ENCODE measurements at places on chromosomes 7 and 10.

DNA sequence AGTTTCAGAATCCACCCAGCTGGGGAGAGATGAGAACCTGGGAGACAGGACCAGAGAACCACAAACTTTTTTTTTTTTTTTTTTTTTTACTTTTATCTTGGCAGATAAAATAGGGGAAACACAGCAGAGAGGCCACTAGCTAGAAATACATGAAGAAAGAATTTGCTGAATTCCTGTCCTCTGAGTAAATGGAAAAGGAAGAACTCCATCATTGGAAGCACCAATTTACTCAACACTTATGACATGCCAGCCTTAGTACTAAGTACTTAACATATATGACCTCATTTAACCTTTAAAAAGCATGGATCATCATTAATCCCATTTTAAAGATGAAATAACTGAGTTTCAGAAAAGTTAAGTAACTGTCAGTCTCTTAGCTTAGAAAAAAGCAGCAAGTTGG is 343.0 kb upstream of the NPSR1 start:
- DNase-seq, result no peak

DNA sequence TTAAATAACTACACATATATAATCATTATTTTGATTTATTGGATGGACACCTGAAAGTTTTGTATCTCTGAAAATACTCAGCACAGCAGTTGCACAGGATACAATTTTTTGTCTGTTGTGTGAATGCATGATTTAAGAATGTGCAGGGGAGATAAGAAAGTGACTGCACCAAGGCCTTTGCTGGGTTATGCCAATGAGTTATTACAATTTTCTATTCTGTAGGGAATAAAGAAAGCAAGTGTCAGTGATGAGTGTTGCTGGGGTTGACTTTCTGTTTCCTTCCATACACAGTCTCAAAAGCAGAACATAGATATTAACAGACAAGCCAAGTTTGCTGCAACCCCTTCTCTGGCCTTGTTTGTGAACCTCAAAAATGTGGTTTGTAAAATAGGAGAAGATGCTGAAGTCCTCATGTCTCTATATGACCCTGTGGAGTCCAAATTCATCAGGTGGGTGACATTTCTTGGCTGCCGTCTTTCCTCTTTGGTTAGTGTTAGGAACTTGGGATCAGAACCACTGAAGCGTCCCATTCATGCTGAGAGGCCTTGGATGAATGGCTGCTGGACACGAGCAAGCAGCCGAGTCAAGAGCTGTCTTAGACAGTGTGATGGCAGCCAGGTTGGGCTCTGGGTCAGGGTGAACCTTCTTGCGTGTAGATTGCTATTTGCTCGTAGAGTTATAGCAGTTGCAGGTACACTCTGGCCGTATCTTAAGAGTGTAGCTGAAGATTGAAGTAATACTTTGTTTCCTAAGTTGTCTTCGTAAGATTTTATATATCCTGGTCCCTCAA is 92.8 kb downstream of the DOCK1 start:
- DNase-seq, result no peak

DNA sequence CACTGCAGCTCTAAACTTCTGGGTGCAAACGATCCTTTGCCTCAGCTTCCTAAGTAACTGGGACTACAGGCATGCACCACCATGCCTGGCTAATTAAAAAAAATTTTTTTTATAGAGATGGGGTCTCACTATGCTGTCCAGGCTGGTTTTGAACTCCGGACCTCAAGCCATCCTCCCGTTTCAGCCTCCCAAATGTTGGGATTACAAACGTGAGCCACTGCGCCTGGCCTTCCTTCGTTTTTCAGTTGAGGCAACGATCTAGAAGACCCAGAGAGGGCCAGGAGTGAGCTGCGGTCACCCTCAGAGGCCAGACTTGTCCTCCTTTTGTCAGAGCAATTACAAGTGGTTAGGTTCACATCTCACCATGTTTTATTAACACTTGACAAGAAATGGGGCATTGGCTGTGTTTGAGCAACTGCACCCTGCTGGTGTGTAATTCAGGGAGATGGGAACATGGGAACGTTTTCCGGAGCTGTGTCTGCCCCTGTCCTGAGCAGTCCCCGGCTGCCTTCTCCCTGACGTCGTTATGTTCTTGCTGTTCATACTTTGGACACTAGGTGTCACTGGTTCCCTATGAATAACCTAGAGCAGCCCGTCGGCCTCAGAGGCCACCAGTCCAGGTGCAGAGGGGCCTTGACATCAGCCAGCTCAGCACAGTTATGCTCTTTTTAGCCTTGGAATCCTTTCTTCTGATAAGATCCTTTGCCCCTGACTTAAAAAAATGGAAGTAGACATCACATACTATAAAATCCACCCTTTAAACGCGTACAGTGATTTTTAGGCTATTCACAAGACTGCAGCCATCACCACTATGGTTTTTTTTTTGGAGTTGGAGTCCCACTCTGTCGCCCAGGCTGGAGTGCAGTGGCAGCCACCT is 375.0 kb downstream of the TYW1 start:
- DNase-seq, result peak; percentile 27

DNA sequence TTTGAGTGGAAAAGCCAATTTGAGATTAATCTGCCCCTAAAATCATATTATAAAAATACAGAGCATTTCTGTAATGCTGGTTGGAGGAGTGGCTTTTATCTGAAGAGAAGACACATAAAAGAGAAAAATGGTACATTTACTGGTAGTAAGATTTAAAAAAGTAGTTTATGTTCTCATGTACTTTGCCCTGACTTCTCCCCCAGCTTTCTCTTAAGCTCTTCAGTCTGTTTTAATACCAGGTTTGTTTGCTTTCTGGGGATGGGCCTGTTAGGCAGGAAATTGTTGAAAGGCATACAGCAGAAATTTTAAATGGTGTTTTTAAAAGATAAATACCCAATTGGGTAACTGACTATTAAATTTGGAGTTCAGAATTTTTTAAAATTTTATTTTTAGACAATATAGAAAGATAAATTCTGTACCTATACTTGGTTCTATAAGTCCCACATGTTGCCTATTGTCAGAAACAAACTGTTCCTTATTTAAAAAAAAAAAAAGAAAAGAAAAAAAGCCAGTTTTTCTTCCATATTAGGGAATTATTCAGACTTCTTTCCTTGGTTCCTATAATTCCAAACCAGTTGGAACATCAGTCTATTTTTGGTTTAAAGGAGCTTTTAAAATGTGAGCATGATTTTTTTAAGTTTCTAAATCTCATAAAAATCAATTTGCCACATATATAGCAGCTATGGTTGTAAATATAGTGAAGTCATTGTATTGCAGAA is 136.6 kb downstream of the ARID5B start:
- no peak for DNase-seq

DNA sequence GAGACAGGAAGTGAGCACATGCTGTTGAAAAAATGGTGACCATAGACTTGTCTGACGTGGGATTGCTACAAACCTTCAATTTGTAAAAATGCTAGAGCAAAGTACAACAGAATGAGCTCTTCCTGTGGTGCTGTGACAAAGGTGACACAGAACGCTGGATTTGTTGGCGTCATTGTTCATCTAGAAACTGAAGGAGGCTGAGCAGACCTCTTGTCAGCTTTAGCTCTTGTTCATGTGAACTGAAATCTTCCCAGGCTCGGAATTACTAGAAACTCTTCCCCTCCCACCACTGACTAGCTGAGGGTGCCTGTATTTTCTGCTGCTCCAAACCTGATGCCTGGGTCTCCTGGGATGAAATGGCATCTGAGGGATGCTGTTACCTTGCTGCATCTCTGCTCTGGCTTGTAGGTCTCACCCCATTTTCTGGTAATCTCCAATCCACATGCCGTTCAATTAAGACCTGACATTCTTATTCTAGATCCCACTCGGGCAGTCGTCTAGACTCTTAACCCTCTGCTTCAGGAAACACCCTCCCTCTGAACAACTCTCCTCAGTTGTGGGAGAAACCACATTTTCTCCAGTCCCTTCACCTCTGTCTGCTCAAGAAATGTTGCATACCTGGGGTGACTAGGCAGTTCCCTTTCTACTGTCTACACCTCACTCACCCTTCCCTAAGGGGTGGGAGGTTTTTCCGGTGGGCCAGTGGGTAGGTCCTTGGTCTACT is 349.3 kb downstream of the CXCL12 start:
- DNase-seq, result no peak

- no peak for DNase-seq
Measured at GRCh38 chr7:14069961-14070360, 80.5 kb upstream of the ETV1 start.

DNA sequence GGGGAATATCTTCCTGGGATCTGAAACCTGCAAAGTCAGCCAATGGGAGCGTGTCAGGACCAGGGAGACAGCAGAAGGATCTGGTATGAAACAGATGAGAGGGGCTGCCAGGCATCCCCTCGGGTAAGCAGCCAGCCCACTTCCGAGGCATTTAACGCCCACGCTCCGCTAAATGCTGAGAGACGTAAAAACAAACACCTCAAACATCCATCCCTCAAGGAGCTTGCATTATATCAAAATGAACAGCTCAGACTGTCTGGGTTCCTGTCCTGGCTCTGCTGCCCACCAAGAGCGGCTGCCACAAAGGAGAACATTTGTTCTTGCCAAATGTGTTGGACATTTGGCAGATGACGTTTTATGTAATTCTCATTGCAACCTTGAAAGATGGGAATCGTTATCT is 7.0 kb upstream of the SERPINE1 start:
- no peak for DNase-seq

DNA sequence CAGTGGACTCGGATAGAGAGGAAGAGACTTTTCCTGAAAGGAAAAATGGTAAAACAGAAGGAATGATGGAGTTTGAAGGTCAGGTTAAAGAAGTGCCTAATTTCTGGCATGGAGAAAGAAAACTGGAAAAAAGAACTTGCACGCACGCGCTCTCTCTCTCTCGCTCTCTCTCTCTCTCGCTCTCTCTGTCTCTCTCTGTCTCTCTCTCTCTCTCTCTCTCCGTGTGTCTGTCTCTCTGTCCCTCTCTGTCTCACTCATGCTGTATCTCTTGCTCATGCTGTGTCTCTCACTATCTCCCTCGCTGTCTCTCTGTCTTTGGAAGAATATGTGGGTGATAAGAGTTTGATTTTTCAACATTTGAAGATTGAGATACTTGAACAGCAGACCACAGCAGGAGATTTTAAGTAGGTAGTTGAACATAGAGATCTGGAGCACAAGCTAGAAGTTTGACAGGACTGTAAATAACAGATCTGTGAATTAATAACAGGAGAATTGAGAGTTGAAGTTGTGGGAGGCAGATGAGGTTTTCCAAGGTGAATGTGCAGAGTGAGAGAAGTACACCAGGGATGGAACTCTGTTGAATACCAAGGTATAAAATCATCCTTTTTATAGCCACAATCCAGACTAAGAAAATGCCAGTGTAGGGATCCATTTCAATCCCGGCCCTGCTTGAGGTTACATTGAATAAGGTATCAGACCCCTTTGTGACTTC is 33.1 kb downstream of the ADD3 start:
- DNase-seq, result no peak

DNA sequence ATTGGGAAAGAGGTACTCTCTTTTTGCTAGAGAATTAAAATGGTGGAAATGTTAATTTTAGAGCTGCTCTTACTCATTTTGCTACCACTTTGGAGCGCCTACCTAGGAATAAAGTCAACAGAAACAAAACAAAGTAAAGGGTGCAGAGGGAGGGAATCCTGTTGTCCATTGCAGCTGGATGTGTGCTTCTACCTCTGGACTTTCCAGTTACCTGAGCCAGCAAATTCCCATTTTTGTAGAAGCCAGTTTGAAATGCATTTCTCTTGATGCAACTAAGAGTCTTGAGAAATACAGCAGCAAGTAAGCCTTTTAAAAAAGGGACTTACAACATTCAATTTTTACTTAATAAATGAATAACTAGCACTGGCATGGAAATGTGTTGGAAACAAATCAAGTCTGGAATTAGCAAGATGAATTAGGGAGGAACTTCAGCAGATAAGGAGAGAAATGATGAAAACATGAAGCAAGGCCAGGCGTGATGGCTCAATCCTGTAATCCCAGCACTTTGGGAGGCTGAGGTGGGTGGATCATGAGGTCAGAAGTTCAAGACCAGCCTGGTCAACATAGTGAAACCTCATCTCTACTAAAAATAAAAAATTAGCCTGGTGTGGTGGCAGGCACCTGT is 113.5 kb upstream of the CTTNBP2 start:
- no peak for DNase-seq

Measured in AML-193 (cell line).